HCT116 (cell line): ENCODE measurements at places on chromosomes 5 and 9. TPM values are rescaled to one million over a fixed set of nuclear protein-coding genes. Genes with fewer than 3 reads are reported as not detected.

DNA sequence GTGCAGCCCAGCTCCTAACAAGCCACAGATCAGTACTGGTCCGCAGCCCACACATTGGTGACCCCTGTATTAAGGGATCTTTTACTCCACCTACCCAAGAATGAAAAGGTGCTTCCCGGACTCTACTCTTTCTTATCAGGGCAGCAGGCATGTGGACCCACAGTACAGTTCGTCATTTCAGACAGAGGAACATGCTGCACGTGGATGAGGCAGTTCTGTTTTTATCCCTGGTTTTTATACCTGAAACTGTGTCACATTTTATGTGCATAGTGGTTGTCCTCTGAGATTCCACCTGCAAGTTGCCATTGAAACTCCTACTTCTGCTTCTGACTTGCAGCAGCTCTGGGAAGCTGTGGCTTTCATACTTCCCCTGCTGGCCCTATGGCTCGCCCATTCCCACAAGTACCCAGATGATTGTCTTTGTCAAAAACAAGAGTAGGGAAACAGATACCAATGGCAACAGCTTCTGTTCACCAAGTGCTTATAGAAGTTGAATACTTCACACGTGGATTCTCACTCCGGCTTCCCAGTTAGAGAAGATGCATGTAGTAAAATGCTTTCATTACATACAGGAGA is 208.0 kb downstream of the TRIO start:
- H3K27me3 ChIP-seq = no peaks in the 10 kb centered on the region
- no peaks in the 10 kb centered on the region for H3K36me3 ChIP-seq
- DNase-seq = no peak
- no peaks in the 10 kb centered on the region for H3K4me1 ChIP-seq
- no peak overlapping the region for H3K4me3 ChIP-seq
- H3K27ac ChIP-seq = no peak overlapping the region

DNA sequence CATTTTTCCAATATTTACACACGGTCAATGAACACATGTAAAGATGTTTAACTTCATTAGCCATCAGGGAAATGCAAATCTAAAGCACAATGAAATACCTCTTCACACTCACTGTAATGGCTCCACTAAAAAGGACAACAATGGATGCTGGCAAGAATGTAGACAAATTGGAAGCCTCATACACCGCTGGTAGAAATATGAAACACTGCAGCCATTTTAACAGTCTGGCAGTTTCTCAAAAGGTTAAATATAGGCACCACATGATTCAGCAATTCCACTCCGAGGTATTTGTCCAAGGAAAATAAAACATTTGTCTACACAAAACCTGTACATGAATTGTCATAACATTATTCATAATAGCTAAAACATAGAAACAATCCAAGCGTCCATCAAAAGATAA is 20.0 kb downstream of the RNF145 start:
- no peak for DNase-seq
- no peaks in the 10 kb centered on the region for H3K27me3 ChIP-seq
- H3K4me3 ChIP-seq = no peak overlapping the region

Gene MAPK9
- total RNA-seq = 43.4 TPM

GRCh38 chr5:82816926-82817325 is 260.3 kb downstream of the TMEM167A start:
- no peaks in the 10 kb centered on the region for H3K27me3 ChIP-seq
- no peak for DNase-seq
- no peaks in the 10 kb centered on the region for H3K36me3 ChIP-seq
- H3K4me3 ChIP-seq = no peak overlapping the region
- H3K27ac ChIP-seq = no peak overlapping the region

DNA sequence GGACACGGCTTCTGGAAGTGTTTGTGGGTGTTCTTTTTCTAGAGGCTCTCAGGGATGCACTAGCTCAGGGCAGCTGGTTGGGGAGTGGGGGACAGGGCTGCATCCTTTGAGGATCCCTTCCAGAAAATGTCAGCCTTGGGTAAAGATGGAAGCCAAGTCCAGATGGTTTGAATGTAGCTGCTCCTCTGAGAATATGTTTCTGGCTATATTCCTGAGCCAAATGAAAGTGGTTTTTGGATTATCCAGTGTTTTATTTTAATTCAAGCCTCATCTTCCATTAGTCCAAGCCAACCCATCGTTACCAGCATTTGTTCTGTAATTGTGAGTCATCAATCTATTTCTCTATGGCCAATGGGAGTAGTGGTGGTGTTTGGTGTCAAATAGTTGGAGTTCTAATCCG is 70.4 kb downstream of the SPRY4 start:
- no peaks in the 10 kb centered on the region for H3K27me3 ChIP-seq
- DNase-seq = no peak
- no peaks in the 10 kb centered on the region for H3K36me3 ChIP-seq
- H3K27ac ChIP-seq = no peak overlapping the region

DNA sequence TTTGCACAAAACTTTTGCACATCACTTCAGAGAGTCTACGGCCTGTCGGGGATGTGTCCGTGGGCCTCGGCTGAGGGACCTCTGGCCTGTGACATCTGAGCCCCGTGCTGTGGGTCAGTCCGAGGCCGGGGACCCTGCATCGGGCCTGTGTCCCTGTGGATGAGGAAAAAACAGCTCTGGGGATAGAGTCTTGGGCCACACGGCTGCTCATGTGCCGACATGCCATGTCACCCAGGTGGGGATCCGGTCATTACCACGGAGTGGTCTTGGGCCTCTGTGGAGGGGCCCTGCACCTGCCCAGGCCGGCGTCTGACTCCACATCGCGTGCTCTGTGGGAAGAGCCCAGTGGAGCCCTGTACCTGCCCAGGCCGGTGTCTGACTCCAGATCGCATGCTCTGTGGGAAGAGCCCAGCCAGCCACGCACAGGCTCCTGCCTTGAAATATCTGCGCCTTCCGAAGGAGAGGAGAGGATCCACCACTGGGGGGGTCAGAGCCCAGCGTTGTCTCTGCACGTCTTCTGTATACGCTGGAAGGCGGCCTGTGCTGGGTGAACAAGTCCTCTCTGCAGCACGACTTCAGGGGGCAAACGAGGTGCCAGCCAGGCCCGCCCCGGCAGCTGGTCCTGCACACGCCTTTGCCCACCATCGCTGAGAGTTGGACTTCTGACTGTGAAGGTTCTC is 27.5 kb upstream of the IRX4 start:
- no peak overlapping the region for H3K4me3 ChIP-seq
- DNase-seq = no peak
- no peaks in the 10 kb centered on the region for H3K36me3 ChIP-seq
- H3K27ac ChIP-seq = no peak overlapping the region
- no peaks in the 10 kb centered on the region for H3K4me1 ChIP-seq

DNA sequence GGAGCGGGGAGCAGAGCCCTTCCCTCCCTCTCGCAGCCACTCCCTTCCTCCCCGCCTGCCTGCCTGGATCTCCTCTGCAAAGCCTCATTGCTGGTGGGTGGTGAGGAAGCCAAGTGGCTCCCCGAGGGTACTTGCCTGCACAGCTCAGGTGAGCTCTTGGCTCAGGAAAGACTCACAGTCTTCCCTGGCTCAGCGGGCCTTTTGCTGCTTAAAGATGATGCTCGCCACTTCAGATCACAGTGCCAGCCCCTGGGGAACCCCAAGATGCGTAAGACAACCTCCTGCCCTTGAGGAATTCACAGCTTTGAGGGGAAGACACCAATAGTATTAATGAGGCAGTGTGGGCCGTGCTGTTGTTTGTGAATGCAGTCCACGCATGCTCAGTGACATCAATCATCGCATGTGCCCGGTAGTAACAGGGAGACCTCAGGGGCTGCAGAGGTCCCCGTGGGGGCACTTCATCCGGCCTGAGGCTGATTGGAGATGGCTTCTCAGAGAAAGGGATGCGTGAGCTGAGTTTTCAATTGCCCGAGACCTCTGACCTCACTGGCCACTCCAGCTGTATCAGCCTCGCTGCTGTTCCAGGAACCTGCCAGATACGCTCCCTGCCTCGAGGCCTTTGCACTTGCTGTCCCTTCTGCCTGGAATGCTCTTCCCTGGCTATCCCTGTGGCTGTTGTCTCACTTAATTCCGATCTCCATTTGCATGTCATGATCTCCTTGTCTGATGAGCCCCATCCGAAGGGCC is 36.8 kb downstream of the ERGIC1 start:
- H3K4me3 ChIP-seq = no peak overlapping the region
- no peak for DNase-seq
- H3K27ac ChIP-seq = no peak overlapping the region
- no peaks in the 10 kb centered on the region for H3K27me3 ChIP-seq

Gene LTC4S
- 5.0 TPM for total RNA-seq

- no peaks in the 10 kb centered on the region for H3K4me1 ChIP-seq
- H3K27me3 ChIP-seq = no peaks in the 10 kb centered on the region
- no peak overlapping the region for H3K4me3 ChIP-seq
These were observed 206.4 kb downstream of the PDZD2 start for GRCh38 chr5:31845361-31845760.

Gene CD74
- 8.9 TPM for total RNA-seq

Gene HRH2
- 0.12 TPM for total RNA-seq

Gene FBLL1
- total RNA-seq = 0.15 TPM

- H3K4me3 ChIP-seq = no peak overlapping the region
- H3K27me3 ChIP-seq = no peaks in the 10 kb centered on the region
- no peak overlapping the region for H3K27ac ChIP-seq
- no peak for DNase-seq
- H3K36me3 ChIP-seq = no peaks in the 10 kb centered on the region
- H3K4me1 ChIP-seq = no peaks in the 10 kb centered on the region
These were observed 34.7 kb upstream of the MIER3 start for GRCh38 chr5:56986626-56986947.

Gene MYO10
- total RNA-seq = 34.9 TPM
